ENCODE measurements at places on chromosomes 7 and 10.

DNA sequence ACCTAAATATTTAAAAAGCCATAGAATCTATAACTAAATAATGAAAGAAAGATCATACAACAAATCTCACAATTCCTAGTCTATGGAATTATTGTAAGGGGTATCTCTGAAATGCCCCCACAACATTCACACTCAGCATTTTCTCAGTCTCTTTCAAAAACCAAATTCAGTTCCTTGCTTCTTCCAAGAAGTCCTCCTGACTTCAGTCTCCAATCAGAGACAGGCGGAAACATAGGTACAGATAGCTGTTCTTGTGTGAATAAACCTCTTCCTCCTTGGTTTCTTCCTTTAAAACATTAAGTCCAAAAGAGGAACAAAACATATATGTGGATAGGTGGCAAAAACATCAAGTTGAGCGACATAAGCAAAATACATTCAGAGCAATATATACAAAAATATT lies 13.9 kb upstream of the FBXW4 start:
- H3K36me3 ChIP-seq = no peaks in the 10 kb centered on the region
- H3K27ac ChIP-seq = no peak overlapping the region
- peaks cover 22% of the 10 kb centered on the region for H3K4me1 ChIP-seq
- peaks cover 55% of the 10 kb centered on the region for H3K27me3 ChIP-seq
- no peak overlapping the region for H3K4me3 ChIP-seq

DNA sequence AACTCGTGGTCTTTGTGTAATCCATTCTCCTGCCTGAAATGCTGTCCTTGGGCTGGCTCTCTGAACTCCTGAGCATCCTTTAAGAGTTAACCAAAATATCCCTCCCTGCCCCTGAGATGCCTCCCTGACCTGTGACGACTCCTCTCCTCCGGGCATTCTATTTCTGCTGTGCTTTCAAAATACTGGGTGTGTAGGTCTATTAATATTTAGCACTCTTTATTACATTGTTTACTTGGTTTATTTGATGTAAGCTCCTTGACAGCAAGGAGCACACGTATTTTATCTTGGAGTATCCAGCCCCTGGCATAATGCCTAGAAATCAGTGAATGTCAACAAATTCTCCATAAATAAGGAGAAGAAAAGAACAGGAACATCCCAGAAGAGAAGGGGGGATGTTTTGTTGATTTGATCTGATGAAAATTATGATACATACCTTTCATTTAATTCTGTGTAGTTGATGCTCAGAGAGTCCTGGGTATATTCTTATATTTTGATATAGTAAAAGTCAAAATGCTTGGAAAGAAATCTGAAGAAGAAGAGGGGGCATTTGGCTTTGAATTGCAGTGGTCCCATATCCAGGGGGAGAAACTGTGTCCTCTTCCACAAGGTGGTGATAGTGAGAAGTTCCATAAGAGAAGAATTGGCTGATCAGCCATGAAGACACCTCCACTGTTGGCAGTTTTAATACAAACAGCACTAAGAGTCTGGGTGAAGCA lies 107.7 kb upstream of the MPP7 start:
- H3K27ac ChIP-seq = no peak overlapping the region
- peaks cover 10% of the 10 kb centered on the region for H3K4me1 ChIP-seq
- H3K27me3 ChIP-seq = peaks cover 6% of the 10 kb centered on the region
- no peak for DNase-seq

DNA sequence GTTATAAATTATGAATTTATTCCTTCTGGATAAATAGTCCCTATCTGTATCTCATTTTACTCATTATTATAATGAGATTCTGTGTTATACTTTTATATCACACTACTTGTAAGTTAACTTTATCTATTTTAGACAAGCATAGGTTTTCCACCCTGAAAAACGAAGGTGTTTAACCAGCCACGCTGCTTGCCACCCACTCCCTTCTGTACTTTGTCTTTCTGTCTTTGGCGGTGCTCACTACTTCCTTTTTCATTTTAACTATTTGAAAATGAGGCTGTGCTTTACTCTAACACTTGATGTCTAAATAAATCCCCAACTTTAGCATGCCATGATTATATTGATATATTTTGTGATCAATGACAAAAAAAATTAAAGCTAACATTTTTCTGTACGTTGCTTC lies 952.9 kb downstream of the DNAJB9 start:
- no peaks in the 10 kb centered on the region for H3K36me3 ChIP-seq
- H3K4me3 ChIP-seq = no peak overlapping the region
- no peak for DNase-seq
- H3K27ac ChIP-seq = no peak overlapping the region
- no peaks in the 10 kb centered on the region for H3K4me1 ChIP-seq
- no peaks in the 10 kb centered on the region for H3K27me3 ChIP-seq

GRCh38 chr7:105769901-105770628 lies 106.3 kb downstream of the ATXN7L1 start:
- H3K4me3 ChIP-seq = no peak overlapping the region
- H3K27me3 ChIP-seq = no peaks in the 10 kb centered on the region
- H3K4me1 ChIP-seq = peaks cover 38% of the 10 kb centered on the region
- DNase-seq = no peak
- H3K27ac ChIP-seq = no peak overlapping the region
- no peaks in the 10 kb centered on the region for H3K36me3 ChIP-seq

DNA sequence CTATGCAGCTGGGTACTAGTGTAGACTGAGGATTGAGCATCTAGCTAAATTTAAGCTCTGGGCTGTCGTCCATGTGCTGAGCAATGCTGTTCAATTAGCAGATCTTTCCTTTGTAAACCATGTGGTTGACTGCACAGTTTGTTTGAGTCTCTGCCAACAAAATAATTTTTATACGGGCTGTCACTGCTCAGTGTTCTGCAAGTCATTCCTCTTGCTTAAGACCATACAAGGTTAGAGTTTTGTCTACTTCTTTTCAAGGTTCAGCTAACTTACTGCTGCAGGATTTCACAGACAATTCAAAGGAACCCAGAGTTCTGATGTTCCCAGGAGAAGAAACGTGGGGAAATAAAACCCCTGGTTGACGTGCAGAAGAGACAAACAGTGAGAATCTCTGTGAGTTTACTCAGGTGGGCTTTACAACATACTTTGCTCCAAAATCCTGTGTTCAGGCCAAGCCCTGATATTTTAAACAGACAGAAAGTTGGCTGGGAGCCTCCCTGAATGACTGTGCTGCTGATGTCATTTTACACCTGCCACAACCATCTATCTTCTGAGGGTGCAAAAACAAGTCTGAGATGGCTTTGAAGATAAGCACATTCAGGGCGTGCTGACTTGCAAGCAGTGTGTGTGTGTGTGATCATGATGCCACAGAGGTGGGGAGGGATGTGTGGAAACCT lies 177.1 kb upstream of the SVIL start:
- H3K4me1 ChIP-seq = peaks cover 25% of the 10 kb centered on the region
- peaks cover 7% of the 10 kb centered on the region for H3K27me3 ChIP-seq
- H3K27ac ChIP-seq = peak overlapping the region; percentile 40
- H3K4me3 ChIP-seq = no peak overlapping the region

DNA sequence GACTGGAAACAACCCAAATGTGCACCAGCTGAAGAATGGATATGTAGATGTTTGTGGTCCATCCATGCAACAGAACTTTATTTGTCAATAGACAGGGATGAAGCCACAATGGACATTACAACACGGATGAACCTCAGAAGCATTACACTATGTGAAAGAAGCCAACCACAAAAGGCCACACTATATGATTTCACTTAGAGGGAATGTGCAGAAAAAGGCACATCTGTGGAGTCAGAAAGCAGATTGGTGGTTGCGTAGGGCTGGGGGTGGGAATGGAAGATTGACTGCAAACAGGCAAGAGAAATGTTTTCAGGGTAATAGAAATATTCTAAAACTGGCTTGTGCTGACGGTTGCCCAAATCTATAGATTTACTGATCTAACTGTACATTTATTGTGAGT lies 34.3 kb upstream of the WASHC2A start:
- no peak overlapping the region for H3K27ac ChIP-seq

DNA sequence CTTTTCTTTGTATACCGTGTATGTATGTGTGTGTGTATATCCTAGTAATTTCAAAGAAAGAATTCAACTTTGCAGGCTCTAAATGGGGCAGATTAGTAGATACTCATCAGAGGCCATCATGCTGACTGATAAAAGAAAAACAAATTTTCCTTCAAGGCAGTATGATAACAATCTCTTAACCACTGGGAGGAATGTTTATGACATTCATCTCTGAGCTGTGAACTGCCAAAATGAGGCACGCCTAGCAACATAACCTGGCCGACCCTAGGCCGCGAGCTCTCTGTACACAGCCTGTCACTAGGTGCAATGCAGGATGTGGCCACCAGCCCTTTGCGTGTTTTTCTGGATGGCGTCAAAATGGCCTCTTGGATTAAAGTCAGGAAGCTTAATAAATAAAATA lies 343.7 kb upstream of the GALNT17 start:
- H3K27ac ChIP-seq = no peak overlapping the region
- no peaks in the 10 kb centered on the region for H3K27me3 ChIP-seq
- peaks cover 4% of the 10 kb centered on the region for H3K36me3 ChIP-seq
- H3K4me3 ChIP-seq = no peak overlapping the region
- peaks cover 8% of the 10 kb centered on the region for H3K4me1 ChIP-seq
- DNase-seq = peak; percentile 21

- H3K36me3 ChIP-seq = no peaks in the 10 kb centered on the region
- H3K4me3 ChIP-seq = no peak overlapping the region
- no peaks in the 10 kb centered on the region for H3K4me1 ChIP-seq
- H3K27me3 ChIP-seq = no peaks in the 10 kb centered on the region
These were observed 20.1 kb upstream of the MDFIC start for GRCh38 chr7:114901771-114902170.

GRCh38 chr7:1397491-1398327 lies 61.6 kb downstream of the MICALL2 start:
- H3K4me3 ChIP-seq = no peak overlapping the region
- no peaks in the 10 kb centered on the region for H3K4me1 ChIP-seq
- H3K36me3 ChIP-seq = no peaks in the 10 kb centered on the region
- peaks cover 15% of the 10 kb centered on the region for H3K27me3 ChIP-seq
- no peak for DNase-seq
- no peak overlapping the region for H3K27ac ChIP-seq

- H3K36me3 ChIP-seq = peaks cover 99% of the 10 kb centered on the region
- peak; percentile 81 for DNase-seq
- no peaks in the 10 kb centered on the region for H3K27me3 ChIP-seq
- H3K4me3 ChIP-seq = peak overlapping the region; percentile 92
- H3K4me1 ChIP-seq = peaks cover 50% of the 10 kb centered on the region
- H3K27ac ChIP-seq = peak overlapping the region; percentile 94
These were observed 5.7 kb downstream of the GATA3 start for GRCh38 chr10:8060010-8060703.

- H3K36me3 ChIP-seq = no peaks in the 10 kb centered on the region
- no peak overlapping the region for H3K27ac ChIP-seq
- H3K4me3 ChIP-seq = no peak overlapping the region
- no peaks in the 10 kb centered on the region for H3K4me1 ChIP-seq
- no peak for DNase-seq
- H3K27me3 ChIP-seq = no peaks in the 10 kb centered on the region
These were observed 271.7 kb downstream of the PTPRN2 start for GRCh38 chr7:158315881-158316280.

DNA sequence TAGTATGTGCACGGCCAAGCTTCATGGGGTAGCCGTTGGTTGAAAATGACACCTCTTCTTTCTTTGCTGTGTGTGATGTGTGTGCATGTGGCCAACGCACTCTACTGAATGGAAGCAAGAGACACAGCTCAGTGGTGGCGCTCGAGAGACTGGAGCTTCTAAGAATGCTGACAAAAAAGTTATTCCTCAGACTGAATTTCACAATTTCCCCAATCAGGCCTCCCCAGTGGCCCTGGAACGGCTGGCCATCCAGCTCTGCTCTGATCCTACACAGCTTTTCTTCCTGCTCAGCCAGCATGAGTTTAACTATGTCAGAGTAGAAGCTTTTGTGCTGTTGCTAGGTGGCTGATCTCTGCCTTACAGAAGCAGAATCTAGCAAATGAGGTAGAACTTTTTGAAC lies 186.7 kb upstream of the PLXDC2 start:
- H3K27ac ChIP-seq = no peak overlapping the region
- no peaks in the 10 kb centered on the region for H3K4me1 ChIP-seq
- no peaks in the 10 kb centered on the region for H3K27me3 ChIP-seq
- no peaks in the 10 kb centered on the region for H3K36me3 ChIP-seq
- H3K4me3 ChIP-seq = no peak overlapping the region

- no peak overlapping the region for H3K4me3 ChIP-seq
- DNase-seq = no peak
- H3K27ac ChIP-seq = no peak overlapping the region
- H3K36me3 ChIP-seq = peaks cover 19% of the 10 kb centered on the region
- H3K27me3 ChIP-seq = no peaks in the 10 kb centered on the region
These were observed 80.7 kb downstream of the PHTF2 start for GRCh38 chr7:77879272-77879671.

GRCh38 chr7:152086513-152086912 lies 61.0 kb downstream of the GALNT11 start:
- H3K4me3 ChIP-seq = no peak overlapping the region
- H3K4me1 ChIP-seq = no peaks in the 10 kb centered on the region
- peaks cover 10% of the 10 kb centered on the region for H3K36me3 ChIP-seq
- no peaks in the 10 kb centered on the region for H3K27me3 ChIP-seq
- no peak for DNase-seq
- no peak overlapping the region for H3K27ac ChIP-seq

DNA sequence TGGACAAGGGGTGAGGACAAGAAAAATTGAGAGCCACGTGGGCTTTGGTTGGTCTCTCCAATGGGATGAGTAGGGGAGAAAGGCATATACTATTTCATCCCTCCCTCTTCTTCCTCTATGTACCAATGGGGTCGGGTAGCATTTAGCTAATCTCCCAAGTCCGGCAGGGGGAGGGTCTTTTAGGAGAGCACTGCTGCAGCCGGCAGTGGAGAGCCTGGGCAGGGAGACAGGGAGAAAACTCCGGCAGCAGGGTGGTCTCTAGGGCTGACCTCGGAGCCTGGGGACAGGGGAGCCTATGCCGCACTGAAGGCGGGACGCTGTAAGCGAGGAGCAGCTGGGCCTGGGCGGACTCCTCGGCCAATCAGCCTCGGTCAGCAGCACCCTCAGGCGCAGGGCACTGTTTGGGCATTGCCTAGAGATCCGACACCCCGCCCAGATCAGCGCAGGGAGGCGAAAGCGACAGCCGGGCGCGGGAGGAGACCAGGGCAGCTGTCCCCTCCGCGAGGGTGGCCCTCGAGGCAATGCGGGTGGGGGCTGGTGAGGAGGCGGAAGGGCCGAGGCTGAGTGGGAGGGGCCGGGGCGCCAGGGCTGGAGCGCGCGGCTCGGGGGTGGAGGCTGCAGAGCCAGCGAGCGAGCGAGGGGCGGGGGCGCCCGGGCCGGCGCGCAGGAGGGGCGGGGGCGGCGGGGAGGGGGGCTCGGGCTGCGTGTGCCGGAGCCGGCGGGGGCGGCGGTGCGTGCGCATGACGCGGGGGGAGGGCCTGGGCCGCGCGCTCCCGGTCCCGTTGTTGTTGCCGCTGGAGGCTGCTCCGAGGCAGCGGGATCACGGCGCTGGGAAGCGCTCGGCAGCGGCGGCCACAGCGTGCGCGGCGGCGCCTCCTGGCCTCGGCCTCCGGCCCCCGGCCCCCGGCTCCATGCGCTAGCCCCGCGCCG lies at the start of gene AGAP3:
Gene AGAP3 (plus strand): TSS at position 785 of the 930 bp plus-strand sequence. CDS start 267 bp downstream, outside the sequence.
- peak; percentile 46 for DNase-seq
- H3K4me3 ChIP-seq = peak within 1 kb of the TSS; percentile 87
- peaks cover 9% of the 10 kb centered on the region for H3K36me3 ChIP-seq

GRCh38 chr10:67808704-67809103 lies 29.3 kb downstream of the DNAJC12 start:
- H3K27ac ChIP-seq = no peak overlapping the region
- peaks cover 7% of the 10 kb centered on the region for H3K36me3 ChIP-seq
- no peak for DNase-seq
- peaks cover 6% of the 10 kb centered on the region for H3K4me1 ChIP-seq
- H3K27me3 ChIP-seq = no peaks in the 10 kb centered on the region
